IMR-90 (cell line): ENCODE measurements at places on chromosomes 13 and 19.
A peak's percentile ranks its signal among the peaks of the same experiment; 100 is the strongest.

- peak; percentile 84 for DNase-seq
Observed at GRCh38 chr13:37621811-37622361, 23.3 kb upstream of the POSTN start.

DNA sequence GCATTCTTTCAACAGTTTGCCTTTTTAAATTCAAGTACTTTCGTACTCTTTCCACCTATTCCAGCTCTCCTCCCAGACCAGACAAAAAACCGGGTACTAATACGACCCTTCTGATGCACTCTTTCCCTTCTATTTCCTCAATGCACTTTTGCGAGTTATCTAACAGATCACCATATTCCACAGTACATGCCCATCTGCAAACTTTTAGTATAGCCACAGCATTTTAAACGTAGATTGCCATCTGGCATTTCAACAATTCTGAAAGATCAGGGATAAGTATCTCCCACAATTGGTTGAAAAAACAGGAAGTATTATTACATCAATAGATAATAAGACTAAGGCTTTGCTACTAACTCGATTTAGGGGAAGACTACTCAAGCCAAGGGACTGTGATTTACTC lies 31.5 kb downstream of the RBM26 start:
- DNase-seq, result no peak

DNA sequence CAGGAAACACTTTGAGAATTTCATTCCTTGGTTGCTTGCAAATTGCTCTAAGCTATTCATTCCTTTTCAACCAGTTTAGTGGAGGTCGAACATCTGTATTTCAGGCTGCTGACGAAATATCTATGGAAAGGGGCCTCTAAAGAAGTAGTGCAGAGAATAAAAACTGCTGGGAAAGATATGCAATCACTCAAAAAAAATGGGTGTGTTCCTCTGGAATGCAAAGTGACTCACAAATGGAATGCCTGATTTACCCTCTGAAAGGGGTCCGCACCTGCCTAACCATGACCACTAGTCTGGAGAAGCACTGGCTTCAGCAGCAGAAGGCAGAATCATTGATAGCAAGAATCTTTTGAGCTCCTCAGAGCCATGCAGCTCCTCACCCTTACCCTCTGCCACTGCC lies 129.4 kb downstream of the PCDH9 start:
- no peak for DNase-seq

GRCh38 chr13:95235974-95236373 lies 65.3 kb downstream of the ABCC4 start:
- no peak for DNase-seq

DNA sequence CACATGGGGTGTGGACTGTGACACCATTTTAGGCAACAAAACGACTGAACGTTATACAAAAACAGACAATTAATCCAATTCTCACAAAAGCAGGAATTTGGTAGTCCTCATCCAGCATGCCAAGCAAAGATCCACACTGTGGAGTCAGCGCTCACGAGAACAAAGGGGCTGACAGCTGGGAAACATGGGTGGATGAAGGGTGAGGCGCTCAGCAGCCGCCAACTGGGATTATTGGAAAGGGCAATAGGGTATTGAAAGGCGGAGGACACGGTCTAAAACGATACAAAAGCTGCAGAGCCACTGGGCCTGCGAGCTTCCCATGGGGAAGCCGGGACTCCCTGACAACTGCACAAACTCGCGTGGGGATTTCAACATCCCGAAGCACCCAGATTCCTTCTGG lies 4.7 kb upstream of the ZNF813 start:
- DNase-seq, result no peak

DNA sequence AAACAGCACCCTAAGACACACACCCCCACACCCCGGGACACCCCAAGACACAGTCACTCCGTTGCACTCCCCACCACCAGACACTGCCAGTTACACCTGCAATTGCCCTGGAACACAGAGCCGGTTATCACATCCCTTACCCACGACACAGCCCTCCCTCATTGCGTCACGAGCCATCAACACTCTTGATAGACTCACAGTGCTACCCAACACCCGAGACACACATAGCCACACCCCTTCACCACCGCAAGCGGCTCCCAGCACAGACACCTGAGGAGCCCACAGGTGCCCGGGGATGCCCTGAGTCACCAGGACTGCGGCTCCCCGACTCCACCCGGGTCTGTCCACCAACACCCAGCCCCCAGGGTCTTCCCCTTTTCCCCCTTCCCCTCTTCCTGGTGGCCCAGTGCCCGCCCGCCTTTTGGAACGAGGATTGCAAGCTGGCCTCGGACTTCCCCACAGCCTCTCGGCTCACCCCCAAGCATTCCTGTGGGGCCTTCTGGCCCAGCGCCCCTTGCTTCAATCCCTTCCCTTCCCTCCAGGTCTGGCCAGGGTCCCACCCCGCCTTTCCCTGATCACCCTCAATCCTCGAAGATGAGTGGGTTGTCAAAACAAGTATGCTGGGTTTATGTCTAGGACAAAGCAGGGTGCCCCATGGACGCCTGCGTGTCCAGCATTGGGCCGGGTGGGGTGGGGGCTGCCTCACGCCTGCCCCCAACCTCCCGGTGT lies 1.7 kb upstream of the PTGER1 start:
- DNase-seq, result peak; percentile 88

DNA sequence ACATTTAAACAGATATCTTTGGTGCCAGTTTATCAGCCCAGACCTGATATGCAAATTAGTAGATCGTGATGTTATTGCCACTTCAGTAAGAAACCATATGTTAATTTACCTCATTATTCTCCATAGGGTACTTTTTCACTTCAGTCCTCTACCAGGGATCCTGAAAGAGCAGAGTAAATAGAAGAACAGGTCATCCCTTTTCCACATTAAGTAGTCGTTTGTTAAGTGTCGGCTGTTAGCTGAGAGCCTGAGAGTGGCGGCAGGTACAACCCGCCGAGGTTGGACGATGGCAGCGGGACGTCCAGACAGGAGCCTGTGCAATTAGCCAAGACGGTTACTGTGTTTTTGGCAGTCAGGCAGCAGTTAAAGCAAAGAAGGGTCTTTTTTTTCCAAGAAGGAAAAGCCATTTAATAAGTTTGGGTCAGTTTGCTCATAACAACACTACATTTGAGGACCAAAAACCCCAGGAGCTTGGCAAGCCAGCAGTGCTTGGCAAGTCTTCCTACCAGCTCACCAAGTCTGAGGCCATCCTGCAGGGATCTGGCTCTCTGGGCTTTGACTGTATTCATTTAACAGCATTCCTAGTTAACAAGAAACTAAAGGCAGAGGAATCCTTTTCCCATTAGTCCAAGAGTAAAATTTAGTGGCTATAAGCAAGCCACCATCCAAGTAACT lies 231.8 kb downstream of the SHISA2 start:
- DNase-seq, result no peak

- DNase-seq, result no peak
Observed at GRCh38 chr13:40385858-40386180, 280.6 kb downstream of the FOXO1 start.

GRCh38 chr13:99357131-99357596 lies 50.0 kb upstream of the GPR183 start:
- peak; percentile 91 for DNase-seq

- no peak for DNase-seq
Observed at GRCh38 chr13:51612867-51613266, 28.6 kb downstream of the WDFY2 start.

DNA sequence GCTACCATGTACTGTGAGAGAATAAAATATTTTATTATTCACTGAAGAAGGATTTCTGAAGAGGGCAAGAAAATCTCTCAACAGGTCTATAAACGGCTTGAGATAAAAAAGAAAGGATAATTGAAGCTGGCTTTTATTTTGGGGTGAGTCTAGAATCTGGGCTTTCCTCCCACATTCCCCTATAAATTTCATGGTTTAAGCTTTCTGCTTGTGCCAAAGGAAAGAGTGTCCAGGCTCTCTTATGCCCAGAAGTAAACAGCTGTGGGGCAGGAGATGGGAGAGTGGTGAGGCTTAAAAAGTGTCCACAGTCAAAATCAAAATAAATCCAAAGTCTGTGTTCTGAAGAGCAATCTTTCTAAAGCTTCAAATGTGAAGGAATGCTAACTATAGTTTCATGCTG lies 942.2 kb upstream of the MIR17HG start:
- DNase-seq, result no peak

DNA sequence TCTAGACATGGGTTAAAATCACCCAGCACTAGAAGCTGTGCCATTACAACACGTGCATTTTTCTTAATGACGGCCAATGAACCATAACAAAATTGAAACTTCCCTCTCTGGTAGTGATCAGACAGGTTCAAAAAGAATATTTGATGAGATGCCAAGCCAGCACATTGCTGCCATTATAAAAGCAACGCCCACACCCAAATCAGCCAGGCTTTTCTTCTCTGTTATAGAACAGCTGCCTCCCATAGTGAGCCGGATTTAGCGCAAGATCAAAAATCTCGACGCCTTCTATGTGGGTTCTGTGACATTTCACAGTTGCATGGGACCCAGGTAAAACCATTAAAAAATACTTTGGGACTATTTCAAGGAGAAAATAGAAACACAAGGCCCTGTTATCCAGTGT lies 1158.0 kb downstream of the EFNB2 start:
- no peak for DNase-seq

GRCh38 chr19:51460164-51460992 lies 2.1 kb upstream of the SIGLEC8 start:
- DNase-seq, result peak; percentile 7

DNA sequence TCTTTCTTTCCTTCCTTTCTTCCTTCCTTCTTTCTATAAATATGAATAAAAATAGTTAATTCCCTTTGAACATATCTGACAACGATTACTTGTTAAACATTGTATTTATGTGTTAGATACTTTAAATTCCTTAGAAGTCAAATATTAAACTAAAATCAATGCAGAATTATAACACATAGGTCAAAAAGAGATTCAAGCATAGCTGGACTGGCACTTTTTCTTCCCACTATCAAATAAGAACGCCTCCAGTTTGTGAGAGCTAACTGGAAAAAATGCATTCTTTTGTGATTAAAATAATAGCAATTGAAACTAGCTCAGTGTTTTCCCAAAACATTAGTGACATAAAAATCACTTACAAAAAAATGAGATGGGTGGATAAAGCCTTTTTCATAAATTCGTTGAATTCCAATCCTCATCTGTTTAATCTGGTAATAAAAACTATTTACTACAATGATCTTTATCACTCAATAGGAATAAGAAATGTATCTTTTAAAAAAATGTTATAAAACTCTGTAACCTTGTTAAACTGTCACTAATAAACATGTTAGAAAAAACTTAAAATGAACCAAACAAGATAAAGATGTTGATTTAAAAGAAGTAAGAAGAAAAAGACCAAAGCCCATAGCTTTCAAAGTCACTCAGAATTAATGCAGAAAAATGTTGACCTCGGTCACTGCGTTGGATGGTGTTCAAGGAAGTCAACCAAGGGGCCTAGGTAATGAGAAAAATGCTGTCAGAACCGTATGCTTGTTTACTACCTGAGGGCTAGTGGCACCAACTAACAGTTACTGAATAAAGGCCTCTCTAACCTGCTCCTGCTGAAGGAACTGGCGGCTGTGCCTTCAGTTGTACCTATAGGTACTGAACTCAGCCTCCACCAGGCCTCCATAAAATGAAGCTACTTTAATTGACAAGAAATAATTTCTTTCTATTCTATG lies 1039.5 kb upstream of the SLC10A2 start:
- DNase-seq, result no peak

DNA sequence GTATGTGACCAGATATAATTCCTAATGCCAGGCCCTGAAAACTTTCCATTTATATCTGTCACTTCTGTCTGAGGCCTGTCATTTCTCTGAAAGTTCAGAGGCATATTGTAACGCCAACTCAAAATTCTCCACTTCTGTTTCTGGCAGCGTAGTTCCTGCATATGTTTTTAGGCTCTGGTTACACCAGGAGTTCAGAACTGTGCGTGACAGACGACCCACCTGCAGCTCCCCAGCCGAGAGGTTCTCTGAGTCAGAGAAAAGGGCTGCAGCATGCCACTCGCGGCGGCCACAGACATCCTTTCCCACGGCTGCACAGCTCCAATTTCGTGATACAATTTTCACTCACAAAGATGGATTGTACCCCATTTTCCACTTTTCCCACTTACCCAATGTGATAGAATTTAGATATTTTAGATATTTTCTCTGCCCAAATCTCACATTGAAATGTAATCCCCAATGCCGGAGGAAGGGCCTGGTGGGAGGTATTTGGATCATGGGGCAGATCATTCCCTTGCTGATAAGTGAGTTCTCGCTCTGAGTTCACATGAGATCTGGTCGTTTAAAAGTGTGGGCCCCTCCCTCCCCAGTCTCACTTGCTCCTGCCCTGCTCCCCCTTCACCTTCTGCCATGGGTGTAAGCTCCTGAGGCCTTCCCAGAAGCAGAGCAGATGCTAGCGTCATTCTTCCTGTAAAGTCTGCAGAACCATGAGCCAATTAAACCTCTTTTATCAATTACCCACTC lies 308.1 kb downstream of the LIG4 start:
- peak; percentile 42 for DNase-seq

DNA sequence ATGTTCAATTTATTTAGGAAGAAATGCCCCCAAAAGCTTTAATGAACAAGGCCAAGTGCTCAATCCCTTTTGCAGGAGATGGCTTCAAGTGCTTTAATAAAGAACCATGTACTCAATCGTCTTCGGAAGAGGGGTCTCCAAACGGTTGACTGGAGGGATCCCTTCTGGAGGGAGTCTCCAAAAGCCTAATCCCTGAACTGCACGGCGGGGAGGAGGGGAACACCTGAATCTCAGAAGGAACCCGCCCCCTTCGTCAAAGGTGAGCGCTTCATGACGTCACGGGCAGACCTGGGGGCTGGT lies 505 bp downstream of the PAF1 start:
- no peak for DNase-seq

GRCh38 chr19:38691938-38692457 lies 44.5 kb downstream of the ACTN4 start:
- peak; percentile 92 for DNase-seq

- DNase-seq, result peak; percentile 32
Observed at GRCh38 chr13:106276876-106277275, 258.6 kb downstream of the EFNB2 start.

GRCh38 chr19:3115916-3116602 lies 19.8 kb upstream of the GNA15 start:
- no peak for DNase-seq

DNA sequence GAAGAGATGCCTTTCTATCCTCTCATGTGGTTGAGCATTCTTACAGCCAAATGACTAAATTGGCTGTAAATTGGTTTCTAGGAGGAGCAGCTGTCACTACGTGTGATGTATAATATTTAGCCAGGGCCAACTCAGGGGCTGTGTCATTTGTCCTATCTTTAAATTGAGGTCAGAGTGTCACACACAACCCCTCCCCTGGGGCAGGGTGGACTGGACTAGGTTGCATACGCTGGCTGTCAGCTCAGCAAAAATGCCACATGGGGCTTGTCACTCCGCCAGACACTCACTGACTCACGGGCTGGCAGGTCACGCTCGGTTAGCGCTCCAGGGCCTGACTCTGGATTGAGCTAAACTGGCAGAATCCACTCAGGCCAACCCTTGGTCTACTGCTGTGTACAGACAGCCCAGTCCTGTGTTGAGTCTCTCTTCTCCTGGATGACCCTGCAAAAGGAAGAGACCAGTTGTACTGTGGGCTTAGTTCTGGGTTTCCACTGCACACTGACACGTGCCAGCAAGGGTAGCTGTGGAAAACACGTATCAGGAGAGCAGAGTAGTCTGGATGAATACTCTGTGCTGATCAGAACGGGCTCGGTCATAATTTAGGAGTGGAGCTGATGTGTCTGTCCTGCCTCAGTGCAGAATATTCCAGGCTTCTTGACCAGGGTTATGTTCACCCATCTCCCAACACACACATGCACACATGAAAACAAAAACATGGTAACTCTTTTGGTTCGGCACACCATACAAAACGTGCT lies 29.1 kb downstream of the SHISA2 start:
- peak; percentile 47 for DNase-seq

- DNase-seq, result no peak
Observed at GRCh38 chr13:40315416-40316064, 350.9 kb downstream of the FOXO1 start.
